ENCODE measurements at places on chromosomes 7 and 10.

DNA sequence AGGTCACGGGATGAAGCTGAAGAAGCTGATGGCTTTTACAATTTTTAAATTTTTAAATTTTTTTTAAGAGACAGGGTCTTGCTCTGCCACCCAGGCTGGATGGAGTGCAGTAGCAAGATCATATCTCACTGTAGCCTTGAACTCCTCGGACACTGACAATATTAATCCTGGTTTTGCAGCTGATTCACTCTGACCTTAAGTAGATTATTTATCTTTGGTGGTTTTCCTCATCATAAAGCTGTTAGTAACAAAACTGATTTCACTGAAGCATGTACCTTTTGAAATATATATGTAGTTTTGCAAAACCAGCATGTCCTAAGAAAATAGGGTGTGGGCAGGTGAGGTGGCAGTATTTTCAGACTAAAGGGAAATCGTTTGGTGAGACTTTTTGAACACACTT lies 56.0 kb downstream of the DYNC2I1 start:
- no peak for DNase-seq

DNA sequence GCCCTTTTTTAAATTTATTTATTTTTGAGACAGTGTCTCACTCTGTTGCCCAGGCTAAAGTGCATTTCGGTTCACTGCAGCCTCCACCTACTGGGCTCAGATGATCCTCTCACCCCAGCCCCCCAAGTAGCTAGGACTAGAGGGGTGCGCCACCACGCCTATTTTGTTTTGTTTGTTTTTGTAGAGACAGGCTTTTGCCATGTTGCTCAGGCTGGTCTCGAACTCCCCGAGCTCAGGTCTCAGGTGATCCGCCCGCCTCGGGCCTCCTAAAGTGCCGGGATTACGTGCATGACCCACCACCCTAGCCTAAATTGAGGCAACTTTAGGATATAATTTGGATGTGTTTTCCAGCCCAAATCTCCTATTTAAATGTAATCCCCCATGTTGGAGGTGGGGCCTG lies 805 bp downstream of the ZNF736 start:
- no peak for DNase-seq

DNA sequence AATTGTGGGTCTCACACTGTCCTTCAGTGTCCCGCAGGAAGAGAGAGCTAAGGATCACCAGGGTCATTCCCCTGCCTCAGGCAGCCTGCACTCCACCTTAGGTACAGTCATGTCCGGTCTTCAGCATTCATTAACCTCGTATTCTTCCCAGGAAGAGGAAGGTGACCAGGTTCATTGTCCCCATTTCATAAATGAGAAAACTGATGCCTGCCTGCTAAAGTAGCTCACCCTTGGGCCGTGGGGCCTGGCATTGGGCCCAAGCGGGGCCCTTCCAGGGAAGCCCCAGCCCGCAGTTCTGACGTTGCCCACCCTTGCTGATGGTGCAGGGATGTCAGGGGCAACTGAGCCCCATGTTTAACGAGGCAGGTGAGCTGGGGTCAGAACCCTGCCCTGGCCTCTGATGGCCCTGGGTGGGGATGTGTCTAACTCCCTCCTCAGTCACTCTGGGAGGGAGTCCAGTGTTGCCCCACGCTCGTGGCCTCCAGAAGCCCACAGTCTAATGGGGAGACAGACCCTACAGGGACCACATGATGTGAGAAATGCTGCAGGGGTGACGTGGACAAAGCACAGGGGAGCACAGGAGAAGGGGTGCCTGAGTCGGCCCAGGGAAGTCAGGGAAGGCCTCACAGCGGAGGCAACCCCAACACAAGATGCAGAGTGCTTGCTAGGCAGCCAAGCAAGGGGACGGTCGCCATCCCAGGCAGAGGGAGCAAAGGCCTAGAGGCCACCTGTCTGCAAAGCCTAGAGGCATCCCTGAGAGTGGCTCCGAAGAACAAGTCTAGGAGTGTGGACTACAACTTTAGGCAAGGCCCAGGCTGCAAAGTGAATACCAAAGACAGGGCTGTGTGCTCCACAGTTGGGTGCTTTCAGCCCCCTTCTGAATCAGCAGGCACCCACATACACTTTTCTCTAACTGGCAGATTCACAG lies 25.1 kb downstream of the DDIT4 start:
- no peak for DNase-seq

GRCh38 chr10:16887565-16887964 lies 70.3 kb upstream of the RSU1 start:
- no peak for DNase-seq

DNA sequence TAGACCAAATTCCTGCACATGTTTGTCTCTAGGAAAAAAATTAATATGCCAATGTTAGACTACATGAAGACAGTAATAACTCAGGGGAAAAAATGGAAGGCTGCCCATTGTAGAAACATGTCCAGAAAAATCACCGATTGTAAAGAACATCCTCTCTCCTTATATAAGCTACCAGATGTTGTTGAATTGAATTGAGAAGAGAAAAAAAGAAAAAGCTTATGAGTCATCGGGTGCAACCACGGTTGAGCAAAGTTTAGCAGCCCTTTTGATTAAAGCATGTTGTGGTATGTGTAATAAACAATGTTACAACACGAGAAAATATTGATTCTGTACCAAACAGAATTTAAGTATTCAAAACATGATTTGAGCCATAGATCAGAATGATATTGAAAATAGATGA lies 102.3 kb upstream of the ARHGAP21 start:
- peak; percentile 44 for DNase-seq

GRCh38 chr7:6536262-6537260 lies 14.7 kb downstream of the GRID2IP start:
- DNase-seq, result no peak

DNA sequence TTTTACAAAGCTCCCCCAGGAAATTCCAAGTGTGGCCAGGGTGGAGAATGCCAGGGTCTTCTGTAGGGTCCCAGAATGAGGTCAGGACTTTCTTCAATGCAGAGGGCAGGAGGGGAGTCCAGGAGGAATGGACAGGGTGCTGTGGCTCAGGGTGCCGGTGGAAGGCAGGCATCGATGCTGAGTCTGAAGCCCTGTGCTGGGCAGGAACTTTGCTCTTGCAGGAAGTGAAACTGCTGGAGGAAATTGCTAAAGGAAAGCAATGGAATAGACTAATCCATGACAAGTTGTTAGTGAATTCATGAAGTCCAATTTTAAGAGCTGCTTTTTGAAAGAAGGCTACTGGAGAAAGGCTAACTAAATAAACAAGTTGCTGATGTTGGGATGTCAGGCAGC lies 14.8 kb downstream of the PTPRE start:
- DNase-seq, result peak; percentile 6

GRCh38 chr7:158842486-158842885 lies 13.2 kb upstream of the ESYT2 start:
- DNase-seq, result no peak

DNA sequence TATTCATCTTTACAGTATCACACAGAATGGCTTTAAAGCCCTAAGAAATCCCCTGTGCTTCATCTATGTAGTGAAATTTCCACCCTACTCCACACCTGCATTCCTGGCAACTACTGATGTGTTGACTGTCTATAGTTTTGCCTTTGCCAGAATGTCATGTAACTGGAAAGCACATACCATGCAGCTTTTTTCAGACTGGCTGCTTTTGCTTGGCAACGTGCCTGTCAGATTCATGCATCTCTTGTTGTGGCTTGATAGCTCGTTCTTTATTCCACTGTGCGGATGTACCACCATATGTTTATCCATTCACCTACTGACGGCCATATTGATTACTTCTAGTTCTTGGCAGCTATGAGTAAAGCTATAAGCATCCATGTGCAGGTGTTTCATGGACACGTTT lies 30.6 kb downstream of the RBM17 start:
- no peak for DNase-seq

DNA sequence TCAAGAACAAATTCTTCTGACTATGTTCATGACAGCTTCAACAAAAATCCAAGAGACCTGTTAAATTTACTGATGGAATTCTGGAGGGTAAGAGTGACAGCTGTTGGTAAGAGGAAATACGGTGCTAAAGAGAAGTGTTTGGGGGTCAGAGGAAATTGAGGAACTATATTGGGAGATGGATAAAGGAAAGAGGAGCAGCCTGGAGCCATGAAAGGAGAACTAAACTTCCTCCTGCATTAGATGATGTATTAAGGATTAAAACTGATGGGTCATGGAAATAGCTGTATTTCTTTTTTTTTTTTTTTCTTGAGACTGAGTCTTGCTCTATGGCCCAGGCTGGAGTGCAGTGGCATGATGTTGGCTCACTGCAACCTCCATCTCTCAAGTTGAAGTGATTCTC lies 95.3 kb downstream of the HERPUD2 start:
- DNase-seq, result no peak

DNA sequence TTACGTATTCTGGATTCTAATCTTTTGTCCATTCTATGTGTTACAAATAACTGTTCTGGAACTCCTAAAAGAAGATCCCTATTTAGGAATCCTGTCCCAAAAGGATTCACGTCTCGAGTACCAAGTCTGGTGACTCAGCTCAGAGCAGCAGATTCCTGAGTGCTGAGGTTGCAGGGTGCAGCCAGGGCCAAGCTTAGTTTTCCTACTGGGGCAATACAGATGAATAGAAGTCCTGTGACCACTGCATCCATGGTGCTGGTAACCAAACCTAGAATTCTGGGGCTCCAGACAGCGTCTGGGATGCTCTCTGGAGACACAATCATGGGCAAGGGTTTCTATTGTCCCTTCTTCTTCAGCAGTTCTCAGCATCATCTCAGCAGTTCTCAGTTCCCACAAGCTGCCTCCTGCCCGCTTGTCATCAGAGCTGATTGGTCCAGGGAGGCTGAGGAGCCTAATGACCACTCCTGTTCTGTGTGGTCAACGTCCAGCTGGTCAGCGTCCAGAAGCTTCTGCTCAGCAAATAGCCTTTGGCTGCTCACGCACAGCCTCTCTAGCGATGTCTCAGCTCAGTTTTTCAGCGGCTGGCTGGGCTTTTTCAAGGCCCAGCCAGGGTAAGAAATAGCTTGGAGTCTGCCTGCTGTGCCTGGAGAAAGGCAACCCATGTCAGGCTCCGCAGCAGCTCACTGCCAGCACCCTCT lies 50.4 kb upstream of the C7orf33 start:
- DNase-seq, result no peak

- no peak for DNase-seq
These were observed 74.9 kb downstream of the LARP4B start for GRCh38 chr10:856416-857157.

DNA sequence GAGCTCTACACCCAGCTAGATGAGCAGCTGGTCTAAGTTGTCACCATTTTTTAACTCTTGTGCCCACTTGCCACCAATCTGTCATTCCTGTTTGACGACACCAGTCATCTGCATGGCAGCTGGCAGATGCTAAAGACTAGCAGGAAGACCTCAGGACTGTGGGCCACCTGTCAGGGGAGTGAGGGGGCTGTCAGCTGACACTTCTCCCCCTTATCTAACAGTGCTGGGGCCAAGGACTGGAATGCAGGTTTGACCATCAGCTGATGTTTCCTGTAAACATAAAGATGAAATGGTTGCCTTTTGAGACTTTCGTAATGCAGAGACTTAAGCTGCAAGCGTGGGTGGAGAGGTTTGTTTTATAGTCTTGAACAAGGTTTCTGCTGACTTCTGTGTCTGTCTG lies 93.5 kb downstream of the WNT2 start:
- no peak for DNase-seq

- no peak for DNase-seq
These were observed 181.7 kb downstream of the TCF7L2 start for GRCh38 chr10:113131613-113132261.

DNA sequence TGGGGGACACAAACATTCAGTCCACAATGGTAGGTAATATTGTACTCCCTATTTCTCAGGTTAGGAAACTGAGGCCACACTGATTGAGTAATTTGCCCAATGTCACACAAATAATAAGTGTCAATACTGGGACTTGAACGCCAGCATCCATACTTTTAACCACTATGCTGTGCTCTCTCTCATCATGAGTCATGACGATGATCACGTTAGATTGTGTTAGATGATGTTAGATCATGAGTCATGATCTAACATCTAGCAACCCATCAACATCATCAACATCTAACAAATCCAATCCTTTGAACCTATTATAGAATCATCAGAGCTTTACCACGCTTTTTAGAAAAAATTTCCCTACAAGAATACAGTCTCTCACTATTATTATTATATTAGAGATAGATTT lies 28.1 kb upstream of the HERPUD2 start:
- peak; percentile 80 for DNase-seq

- no peak for DNase-seq
These were observed 1018.2 kb upstream of the KCND2 start for GRCh38 chr7:119254742-119255141.

- DNase-seq, result no peak
These were observed 5.8 kb downstream of the OLAH start for GRCh38 chr10:15049533-15049932.

DNA sequence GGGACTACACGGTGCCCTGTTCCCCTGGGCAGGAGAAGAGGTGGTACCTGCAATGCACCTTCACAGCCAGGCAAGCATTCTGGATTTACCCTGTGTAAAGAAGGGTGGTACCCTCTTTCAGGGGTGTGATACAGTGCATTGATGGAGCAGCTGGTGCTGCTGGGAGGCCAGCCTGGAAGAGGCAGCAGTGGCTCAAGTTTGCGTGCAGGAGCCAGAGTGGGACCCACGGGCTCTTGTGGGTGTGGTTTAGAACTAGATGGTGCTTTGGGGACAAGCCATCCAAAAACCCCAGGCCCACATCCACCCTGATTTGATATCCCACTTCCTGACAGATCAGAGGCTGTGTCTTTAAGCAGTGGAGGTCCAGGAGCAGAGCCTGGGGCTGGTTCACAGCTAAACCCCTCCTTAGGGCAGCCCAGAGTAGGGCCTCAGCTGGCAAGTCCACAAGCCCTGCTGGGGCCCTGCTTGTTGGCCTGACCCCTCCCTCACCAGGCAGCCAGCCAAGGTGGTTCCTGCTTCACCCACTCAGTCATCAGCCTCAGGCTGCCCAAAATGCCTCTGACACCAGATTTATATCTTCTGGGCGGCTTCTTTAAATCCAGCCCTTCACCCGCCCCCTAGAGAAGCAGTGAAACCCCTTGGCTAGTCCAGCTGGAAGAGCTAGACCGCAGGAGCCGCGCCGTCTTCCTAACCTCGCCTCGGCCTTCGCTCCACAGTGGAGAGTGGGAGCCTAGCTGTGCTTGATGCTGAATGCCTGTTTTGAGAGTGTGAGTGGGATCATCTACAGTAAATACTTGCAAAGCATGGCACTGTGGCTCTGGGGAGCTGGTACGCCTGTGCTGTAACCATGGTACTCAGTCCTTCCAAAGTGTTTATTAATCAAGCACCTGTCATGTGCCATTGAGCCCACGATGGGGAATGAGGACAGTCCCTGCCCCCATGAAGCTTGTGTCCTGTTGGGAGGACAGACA lies 1.4 kb upstream of the ASIC3 start:
- no peak for DNase-seq

GRCh38 chr10:129788215-129788614 lies 175.9 kb downstream of the EBF3 start:
- DNase-seq, result no peak

All from CD4-positive, alpha-beta T cell treated with Interleukin-4 for 4 hours (primary cell).